Cerebellar cortex (tissue), 1 donor: ENCODE measurements at places on chromosomes 13 and 19.

DNA sequence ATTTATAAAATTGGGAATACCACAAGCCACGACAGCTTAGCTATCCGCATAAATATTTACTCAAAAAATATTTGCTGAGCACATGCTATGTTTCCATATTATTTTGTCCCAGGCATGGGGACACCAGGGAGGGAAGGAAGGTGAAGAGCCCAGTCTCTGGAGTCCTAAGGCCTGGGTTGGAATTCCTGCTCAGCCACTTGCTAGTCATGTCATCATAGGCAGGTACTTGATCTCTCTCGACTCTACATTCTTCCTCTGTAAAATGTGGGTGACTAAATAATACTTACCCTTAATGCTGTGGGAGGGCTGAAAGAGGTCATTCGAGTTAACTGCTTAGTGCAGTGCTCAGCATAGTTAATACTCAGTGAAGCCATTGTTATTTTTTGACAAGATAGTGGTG is 4.3 kb upstream of the RNASEH2B start:
- no peak for DNase-seq

DNA sequence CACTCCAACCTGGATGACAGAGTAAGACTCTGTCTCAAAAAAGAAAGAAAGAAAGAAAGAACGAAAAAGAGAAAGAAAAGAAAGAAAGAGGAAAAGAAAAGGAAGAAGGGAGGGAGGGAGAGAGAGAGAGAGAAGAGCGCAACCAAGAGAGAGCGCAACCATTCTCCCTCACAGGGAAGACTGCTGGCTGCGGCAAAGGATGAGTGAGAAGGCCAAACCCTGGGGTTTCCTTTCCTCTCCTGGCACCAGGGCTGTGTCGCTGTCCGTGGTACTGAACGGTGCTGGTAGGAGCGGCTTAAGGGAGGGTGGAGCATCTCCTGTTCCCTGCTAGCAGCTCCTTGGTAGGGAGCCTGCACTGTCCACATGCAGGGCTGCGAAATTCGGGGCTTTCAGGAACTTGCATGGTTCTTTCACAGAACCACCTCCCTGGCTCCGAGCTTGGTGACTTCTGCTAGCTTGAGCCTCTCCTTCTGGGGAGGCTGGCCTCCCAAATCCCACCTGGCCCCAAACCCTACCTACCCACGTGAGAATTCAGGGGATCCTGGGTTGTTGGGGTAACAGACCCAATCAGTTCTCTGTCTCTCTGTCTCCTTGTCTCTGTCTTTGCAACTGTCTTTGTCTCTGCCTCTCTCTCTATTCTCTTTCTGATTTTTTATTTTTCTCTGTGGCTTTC is 51.1 kb upstream of the ZNRF4 start:
- peak; percentile 52 for DNase-seq

DNA sequence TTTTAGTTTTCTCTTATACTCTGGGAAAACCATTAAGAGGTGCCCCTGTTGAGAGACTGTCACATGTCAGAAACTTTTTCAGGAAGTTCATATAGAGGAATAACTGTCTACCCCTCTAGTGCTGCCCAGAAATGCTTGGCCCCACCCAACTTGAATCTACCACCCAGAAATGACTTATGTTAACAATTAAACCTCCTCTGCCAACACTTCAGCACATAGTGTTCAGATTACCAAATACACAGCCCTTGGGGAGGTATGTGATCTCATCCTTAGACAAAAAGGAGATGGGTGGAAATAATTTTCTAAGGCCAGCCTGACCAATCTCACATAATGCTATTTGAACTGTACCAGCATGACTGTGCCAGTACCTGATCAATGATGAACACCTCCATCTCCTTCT is 35.6 kb downstream of the CCDC169 start:
- DNase-seq = no peak

- no peak for DNase-seq
These were observed 35.6 kb downstream of the GADD45B start for GRCh38 chr19:2511570-2511969.

DNA sequence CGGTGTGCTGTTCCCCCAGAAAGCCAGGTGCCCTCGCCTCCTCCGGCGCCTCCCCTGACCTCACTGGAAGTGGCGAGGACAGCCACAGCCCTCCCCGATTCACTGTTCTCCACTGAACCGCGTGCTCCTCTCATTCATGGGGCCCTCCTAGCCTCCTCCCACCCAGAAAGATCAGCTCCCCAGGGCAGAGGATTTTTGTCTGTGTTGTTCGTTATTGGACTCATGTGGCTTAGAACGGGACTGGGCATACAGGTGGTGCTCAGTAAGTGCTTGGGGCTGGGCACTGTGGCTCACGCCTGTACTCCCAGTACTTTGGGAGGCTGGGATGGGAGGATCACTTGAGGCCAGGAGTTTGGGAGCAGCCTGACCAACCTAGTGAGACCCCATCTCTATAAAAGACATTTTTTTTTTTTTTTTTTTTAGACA is 3.8 kb downstream of the PRTN3 start:
- DNase-seq = no peak

GRCh38 chr13:107650081-107650701 is 565.1 kb downstream of the LIG4 start:
- DNase-seq = peak; percentile 54

- peak; percentile 19 for DNase-seq
These were observed 859 bp downstream of the ZNF568 start for GRCh38 chr19:36916991-36917390.

DNA sequence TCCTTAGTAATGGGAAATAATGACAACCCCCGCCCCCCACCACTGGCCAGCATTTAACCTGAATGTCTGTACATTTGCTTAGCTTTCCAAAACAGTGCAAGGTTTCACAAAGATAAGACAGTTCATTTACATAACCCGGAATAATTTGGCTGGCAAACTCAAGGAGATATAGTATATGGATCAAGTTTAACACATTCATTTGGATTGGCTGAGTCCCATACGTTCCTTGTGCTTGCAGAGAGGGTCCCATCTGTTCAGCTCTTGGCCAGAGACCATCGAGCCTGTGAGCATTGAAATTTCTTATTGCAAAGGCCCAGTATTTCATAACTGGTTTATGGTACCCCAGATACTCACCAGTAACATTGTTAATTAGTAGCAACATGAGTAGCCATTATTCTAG is 116.5 kb downstream of the GPC6 start:
- DNase-seq = no peak

GRCh38 chr13:101140936-101141335 is 275.4 kb downstream of the NALCN start:
- peak; percentile 83 for DNase-seq

DNA sequence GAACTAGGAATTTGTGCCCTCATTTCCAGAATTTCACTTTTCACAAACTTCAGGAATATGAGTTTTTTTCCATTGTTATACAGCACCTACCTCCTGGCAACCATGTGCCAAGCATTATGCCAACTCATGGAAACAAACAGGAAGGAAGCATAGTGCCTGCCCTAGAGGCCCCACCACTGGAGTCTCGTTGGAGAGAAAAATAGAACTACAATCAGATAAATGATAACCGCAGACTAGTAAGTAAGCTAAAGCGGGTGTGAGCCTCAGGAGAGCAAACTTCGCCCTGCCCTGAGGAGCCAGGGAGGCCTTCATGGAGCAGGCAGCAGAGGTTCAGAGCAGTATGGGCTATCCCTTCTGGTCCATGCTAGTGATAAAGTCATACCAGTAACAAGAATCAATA is 75.9 kb downstream of the FRY start:
- DNase-seq = no peak

DNA sequence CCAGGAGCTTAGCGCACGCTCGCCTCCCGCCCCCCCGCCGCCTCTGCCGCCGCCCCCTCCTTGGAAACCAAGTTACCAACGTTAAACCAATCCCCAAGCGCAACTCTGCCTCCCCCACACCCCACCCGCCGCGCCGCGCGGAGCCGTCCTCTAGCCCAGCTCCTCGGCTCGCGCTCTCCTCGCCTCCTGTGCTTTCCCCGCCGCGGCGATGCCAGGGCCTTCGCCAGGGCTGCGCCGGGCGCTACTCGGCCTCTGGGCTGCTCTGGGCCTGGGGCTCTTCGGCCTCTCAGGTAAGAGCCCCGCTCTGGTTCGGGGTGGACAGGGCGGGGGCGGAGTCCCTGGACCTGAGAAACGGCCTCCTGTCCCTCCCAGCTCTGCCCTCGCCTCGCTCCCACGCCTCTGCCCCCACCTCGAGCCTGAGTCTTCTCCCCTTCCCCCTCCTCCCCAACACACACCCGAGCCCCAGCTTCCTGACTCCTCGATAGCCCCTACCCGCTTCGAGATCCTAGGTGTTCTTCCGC is at the start of gene ICAM5:
ICAM5 (plus strand) TSS at position 117 of the 521 bp plus-strand sequence; CDS start at position 209, 92 bp downstream.
- no peak for DNase-seq

DNA sequence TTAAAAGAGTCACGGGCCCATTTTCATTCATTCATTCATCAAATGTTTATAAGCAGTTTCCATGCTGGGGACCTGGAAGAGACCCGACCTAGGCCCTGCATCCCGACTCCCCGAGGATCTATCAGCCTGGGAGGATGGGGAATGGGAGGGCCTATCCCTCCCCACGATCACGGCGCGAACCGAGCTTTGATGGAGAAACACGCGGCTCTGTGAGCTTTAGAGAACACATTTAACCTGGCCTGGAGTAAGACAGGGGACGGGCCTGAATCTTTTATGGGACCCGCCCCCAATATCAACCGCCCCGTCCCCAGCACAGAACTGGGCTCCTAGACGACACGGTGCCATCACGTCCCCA is 875 bp upstream of the EVI5L start:
- DNase-seq = no peak

DNA sequence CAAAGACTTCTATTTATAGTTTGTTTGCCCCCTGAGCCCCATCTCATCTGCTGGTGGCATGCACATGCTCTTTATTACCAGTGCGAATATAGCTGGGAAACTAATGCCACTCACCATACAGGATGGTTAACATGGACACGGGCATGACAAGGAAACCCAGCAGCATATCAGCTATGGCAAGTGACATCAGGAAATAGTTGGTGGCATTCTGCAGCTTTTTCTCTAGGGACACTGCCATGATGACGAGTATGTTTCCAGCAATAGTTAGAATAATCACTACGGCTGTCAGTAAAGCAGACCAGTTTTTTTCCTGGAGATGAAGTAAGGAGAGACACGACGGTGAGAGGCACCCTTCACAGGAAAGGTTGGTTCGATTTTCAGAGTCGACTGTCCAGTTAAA is 1.5 kb downstream of the HTR2A start:
- DNase-seq = no peak

GRCh38 chr13:113973218-113974164 is at the start of gene C13orf46:
C13orf46 (minus strand) TSS chr13:113974076; CDS start chr13:113973997, 79 bp downstream.
- DNase-seq = no peak

DNA sequence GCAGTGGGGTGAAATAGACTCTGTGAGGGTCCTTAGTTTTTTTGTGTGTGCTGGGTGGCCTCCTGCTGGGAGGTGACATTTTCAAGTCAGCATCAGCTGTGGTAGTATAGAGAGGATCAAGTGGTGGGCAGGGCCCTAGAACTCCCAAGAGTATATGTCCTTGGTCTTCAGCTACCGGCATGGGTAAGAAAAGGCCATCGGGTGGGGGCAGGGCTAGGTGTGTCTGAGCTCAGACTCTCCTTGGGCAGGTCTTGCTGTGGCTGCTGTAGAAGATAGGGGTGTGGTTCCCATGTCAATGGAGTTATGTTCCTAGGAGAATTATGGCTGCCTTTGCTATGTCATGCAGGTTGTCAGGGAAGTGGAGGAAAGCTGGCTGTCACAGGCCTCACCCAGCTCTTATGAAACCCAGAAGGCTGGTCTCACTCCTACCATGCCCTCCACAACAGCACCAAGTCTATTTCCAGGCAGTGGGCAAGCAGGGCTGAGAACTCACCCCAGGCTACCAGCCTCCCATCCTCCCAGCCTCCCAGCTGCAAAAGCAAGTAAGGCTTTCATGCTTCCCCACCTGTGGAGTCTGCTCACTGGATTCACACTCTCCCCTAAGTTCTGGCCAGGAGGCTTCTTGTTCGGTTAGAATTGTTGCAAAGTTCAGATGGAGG is 130.6 kb upstream of the SOX1 start:
- no peak for DNase-seq

GRCh38 chr19:33407716-33408115 is 34.2 kb downstream of the CEBPG start:
- no peak for DNase-seq

DNA sequence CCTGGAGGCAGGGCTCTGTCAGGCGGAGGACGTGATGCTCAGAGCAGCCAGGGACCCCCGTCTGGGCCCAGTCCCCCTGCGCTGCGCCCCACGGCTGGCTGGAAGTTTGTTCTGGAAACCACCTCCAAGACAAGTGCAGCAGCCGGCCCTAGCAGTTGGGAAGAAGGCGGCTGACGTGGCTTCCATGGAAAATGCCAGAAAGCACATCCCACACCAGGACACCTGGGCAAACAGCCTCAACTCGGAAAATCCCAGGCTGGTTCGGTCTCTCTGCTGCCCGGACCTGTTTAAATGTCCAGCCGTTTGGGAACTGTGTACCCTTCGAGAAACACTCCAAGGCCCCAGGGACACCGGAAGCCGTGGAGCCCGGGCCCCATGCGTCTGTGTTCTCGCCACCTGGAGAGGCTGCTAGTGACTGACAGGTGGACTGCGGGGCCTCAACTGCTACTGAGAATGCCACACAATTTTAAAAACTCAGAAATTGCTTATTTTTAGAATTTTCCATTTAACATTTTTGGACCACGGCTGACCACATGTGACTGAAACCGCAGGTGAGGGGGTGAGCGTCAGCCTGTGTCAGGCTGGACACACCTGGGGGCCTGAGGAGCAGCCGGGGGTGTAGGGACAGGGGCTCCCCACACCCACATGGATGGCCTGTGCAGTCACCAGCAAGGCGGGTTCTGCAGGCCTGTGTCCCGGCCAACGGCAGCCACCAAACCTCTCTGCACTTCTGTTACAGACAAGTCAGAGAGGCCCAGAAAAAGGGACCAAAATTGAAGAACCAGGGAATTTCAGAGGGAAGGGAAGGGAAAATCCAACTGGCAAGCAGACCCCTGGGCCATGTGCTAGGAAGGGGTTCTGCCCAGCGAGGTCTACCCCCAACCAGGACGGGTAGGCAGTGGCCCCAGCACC is 31.7 kb downstream of the RASA3 start:
- DNase-seq = peak; percentile 28

DNA sequence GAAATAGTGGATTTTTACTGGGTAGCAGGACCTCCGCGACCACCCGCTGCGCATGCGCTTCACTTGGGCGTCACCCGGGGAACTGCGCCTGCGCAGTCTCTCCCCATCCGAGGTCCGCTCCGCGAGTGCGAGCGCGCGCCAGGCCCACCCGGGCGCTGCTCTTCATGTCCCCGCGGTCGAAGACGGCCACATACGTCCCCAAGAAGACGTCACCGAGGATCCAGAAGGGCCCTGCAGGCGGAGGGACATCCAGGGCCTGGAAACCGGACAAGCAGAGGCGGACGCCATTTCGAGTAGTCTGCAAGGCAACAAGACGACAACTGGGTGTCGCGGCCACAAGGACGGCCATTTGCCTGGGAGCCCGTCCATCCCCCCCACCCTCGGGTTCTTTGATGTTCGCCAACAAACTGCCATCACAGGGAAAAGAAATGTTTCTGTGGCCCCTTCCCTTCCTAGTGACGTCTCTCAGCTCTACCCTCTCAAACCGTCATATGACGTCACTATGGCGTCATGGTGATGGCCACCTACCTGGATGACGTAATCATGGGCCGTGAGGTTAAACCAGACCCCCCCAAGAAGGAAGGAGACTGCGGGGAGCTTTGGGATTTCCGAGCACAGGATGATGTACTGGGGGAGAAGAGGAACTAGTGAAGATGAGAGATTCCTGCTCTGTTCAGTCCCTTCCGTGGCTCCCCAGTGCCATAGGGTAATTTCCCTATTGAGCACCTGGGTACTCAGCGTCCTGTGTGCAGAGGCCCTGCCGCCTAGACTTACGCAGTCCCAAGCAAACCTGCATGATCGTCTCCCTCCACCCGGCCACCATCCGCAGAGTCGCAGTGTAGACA is 6.7 kb downstream of the NAPSA start:
- peak; percentile 53 for DNase-seq

GRCh38 chr13:76969488-76970365 is 21.4 kb downstream of the ACOD1 start:
- DNase-seq = no peak

- peak; percentile 79 for DNase-seq
These were observed at the start of gene ATP1A3 for GRCh38 chr19:41993612-41994483. ATP1A3 (minus strand) TSS chr19:41994230; CDS start chr19:41994076, 154 bp downstream.
